ENCODE measurements at places on chromosomes 4 and X. TPM values are rescaled to one million over a fixed set of nuclear protein-coding genes. Genes with fewer than 3 reads are reported as not detected.
A peak's percentile ranks its signal among the peaks of the same experiment; 100 is the strongest.

DNA sequence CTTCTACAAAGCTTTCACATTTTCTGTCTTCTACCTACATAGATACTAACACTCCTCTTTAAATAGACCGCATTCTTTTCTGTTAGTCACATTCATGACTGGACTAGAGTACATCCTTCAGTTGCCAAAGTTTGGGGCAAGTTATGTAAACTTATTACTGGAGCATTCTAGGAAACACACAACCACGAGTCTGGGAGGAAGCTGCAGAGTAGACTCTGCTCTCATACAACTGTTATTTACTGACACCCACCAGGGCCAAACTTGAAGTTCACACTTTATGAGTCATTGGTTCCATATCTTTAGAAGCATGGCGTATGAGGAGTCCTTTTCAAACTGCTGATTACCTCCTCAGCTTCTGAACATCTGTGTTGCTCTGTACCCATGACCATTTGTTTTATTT lies 87.0 kb downstream of the RNF150 start:
- no peak for DNase-seq

DNA sequence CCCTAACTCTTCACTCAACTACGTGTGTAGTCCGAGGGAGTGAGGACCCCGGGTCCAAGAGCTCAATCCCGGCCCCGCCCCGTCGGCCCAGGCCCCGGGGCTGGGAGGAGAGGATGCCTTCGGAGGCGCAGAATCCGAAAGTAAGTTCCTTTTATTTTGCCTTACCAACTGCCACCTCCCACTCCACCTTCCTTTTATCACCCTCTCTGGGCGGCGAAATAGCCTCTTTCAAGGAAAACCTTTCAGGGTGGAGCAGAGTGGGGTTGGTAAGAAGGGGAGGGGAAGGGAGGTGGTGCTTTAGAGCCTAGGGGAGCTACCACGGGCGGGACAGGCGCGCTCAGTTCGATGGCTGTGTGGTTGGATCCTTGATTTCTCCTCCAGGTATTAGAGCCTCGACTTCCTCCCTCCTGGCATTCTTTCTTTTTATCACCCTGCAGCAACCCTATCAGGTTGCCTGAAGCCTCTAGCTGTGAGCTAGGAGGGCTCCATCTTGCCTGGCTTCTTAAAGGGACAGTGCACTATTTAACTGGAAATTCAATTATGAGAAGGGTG lies 191.2 kb downstream of the RRAGB start:
- no peak for DNase-seq

- DNase-seq, result no peak
These were observed 3.2 kb upstream of the ADRA2C start for GRCh38 chr4:3762753-3763549.

DNA sequence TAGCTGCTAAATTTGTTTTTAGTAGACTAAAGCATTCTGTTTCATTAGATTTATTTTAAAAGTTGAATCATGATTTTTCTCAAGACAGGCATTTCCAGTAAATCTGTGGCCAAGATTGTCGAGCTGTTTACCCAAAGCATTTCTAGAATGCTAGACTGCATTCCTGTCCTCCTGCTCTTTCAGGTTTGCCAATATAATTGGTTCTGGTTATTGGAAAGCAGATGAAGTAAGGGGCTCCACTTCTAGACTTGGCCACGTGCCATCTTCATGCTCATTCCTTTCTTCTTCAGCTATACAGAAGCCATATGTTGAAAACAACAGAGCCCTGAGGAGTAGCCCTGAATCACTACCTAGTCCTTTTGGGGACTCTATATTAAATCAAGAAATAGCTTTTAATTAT lies 62.5 kb downstream of the PGRMC2 start:
- no peak for DNase-seq

DNA sequence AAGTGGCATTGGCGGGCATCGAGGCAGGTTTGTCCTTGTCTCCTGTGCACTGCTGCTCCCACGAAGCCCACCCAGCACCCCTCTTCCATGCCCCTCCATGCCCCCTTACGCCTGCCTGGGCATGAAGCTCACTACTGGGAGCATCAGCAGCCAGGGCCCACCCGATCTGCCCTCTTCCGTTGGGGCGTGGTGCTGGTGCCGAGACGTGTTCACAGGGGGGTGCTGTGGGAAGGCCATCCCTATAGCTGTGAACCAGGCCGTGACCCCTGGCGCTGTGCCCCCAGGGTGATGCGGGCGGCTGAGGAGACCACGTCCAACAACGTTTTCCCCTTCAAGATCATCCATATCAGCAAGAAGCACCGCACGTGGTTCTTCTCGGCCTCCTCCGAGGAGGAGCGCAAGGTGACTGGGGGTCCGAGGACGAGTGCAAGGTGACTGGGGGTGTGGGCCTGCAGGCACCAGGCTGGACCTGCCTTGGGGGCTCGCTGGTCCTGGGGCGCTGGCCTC lies 19.3 kb upstream of the ADD1 start:
- peak; percentile 88 for DNase-seq

DNA sequence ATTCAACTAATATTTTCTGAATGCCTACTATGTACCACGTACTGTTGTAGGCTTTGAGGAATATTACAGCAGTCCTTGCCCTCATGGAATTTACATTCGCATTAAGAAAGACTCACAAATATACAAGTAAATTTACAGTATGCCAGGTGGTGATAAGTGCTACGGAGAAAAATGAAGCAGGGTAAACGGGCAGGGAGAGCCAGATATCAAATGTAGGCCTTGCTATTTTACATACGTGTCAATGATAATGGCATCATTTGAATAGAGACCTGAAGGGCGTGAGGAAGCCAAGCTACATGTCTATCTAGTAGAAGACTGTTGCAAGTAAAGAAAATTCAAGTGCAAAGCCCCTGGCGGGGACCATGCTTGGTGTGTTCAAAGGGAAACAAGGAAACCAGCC lies 65.2 kb downstream of the AMMECR1 start:
- no peak for DNase-seq

DNA sequence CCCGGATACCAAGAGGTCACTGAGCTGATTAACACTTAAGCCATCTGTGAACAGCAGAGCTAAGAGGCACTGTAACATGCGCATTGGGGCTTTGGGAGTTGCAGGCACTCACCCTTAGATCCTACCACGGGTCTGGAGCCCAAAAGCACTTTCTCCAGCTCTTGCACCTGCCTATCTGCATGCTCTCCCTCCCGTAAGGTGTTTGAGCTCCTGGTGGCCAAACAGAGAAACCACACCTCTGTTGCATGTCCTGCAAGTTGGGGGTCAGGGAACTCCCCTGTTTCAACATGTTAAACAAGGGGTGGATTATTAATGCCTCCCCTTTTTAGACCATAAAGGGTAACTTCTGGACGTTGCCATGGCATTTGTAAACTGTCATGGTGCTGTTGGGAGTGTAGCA lies 49.8 kb downstream of the GYPA start:
- DNase-seq, result no peak

- DNase-seq, result no peak
These were observed 56.2 kb downstream of the PROM1 start for GRCh38 chr4:16027626-16028025.

- no peak for DNase-seq
These were observed 37.3 kb upstream of the IGFBP7 start for GRCh38 chr4:57147335-57148060.

DNA sequence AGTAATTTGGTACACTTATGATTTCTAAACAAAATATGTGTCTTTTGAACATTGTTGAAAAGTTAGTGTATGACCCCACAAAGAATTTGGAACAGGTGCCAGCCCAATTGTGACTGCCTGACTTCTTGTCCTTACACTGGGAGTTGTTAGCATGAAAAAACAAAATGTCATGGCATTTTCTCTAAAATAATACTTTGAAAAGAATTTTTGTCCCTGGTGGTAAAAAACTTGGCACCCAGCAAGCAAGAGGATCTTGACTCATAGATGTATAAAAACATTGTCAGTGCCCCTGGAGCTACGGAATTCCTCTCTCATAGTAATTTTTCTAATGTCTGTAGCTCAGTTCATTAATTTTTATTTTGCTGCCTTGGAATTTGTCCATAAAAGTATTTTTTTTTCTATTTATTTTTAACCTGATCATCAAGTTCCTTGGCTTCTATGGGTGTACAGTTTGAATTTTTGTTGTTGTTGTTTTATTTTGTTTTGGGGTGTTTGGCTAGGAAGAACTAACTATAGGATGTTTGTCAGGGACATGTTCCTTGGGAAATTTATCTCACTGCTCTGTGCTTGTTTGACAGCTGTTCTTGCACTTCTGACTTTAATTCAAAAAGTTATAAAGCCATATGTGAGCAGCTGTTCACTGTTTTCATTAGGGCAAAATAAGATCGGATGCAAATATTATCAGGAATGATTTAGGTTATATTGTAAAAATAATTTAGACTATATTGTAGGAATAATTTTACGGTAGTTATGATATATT lies 95.4 kb upstream of the NUDT6 start:
- DNase-seq, result no peak

DNA sequence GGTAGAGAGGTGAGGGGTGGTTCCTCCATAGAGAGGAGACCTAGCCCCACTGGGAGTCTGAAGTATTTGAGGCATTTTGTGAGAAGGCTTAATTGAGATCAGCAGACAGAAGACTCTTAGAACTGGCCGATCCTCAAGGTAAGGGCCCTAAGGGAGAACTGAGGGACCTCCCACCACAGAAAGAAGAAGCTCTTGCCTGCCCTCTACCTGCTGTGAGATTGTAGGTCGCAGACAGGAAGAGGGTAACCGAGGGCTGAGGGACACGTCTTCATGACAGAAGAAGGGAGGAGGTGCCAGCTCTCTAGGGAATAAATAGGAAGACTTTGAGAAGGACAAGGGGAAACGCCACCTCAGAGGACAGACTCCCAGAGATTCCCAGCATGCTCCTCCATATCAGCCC lies 24.1 kb upstream of the MAGEC1 start:
- DNase-seq, result no peak

DNA sequence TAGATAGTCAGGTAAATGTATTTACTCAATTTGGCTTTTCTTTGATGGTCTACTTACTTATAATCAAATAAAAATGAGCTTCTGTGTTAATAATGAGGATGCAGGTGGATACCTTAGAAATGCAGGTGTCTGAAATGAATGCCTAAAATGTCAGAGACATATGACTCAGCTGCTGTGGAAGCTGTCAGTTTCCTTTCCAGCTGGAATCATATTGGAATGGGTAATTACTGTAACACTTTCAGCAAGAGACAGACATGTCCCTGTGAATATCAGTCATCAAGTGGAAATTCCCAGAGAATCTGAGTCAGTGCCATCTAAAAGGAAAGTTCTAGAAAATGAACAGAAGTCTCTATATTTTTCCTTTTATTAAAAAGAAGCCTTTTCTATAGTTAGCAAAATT lies 783.0 kb upstream of the AADAT start:
- no peak for DNase-seq

GRCh38 chrX:115399306-115399705 lies 109.8 kb downstream of the LUZP4 start:
- no peak for DNase-seq

- DNase-seq, result no peak
These were observed 4.3 kb upstream of the CYSLTR1 start for GRCh38 chrX:78331708-78332107.

- no peak for DNase-seq
These were observed 194.4 kb upstream of the ANK2 start for GRCh38 chr4:112855058-112855457.

DNA sequence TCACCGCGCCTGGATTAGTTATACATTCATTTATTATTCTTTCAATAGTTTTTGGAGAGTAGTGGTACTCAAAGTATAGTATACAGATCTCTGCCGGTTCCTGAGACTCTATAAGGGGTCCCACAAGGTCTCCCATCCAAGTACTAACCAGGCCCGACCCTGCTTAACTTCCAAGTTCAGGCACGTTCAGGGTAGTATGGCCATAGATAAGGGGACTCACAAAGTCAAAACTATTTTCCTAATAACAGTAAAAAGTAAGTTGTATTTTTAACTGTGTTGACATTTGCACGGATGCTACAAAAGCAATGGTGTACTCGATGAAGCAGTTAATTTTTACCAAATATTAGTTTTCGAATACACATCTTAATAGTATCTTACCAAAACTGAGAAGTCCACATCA lies 84.4 kb upstream of the STK26 start:
- DNase-seq, result no peak

The PNMA3 gene
- total RNA-seq, result 0.22 TPM

The LAS1L gene
- total RNA-seq, result 23.2 TPM

The TMEM154 gene
- total RNA-seq, result 7.2 TPM

The SMC1A gene
- total RNA-seq, result 50.6 TPM

The SMIM10 gene
- 4.5 TPM for total RNA-seq

The TRAM1L1 gene
- 0.64 TPM for total RNA-seq

The PDE5A gene
- total RNA-seq, result 8.3 TPM

The RPL34 gene
- 942 TPM for total RNA-seq
